ENCODE measurements at places on chromosomes 5 and 9. TPM values are rescaled to one million over a fixed set of nuclear protein-coding genes. Genes with fewer than 3 reads are reported as not detected.

The LHX6 gene
- polyA plus RNA-seq = 23.5 TPM

The FOXD4L4 gene
- not detected for polyA plus RNA-seq

The SPATA31C1 gene
- 0.07 TPM for polyA plus RNA-seq

The PFN3 gene
- polyA plus RNA-seq = not detected

The HAVCR1 gene
- polyA plus RNA-seq = 0.23 TPM

The SLC31A2 gene
- polyA plus RNA-seq = 2.9 TPM

- DNase-seq = no peak
Observed at GRCh38 chr5:14615365-14615764, 33.8 kb downstream of the OTULINL start.

- DNase-seq = no peak
Observed at GRCh38 chr9:75869236-75869635, 21.2 kb upstream of the PCSK5 start.

DNA sequence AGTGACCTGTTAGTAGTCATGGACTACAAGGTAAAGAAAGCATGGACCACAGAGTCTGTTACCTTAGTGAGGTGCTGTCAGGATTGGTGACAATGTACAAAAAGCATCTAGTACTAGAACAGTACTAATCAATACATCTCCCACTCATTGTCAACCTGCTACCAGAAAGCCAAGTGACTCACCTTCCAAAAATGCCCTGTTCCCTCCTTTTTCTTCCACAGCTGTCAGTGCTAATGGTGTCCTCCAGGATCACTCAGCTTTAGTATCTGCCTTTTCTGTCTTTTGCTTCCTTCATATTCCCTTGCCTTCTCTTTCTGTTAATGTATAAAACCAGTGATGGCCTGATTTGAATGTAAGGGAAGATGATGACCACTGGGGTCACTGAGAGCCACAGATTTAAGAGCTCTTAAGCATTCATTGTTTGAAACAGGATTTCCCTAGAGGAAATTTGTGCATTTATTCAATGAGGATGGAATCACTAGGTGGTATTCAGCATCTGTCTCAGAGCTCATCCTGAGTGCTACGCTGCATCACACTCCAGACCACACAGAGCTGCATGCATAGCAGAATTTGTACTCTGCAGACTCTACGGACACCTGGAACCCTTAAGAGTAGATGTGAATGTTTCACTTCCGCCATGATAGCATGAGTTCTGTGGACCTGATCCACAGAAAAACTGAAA is 71.0 kb downstream of the SV2C start:
- no peak for DNase-seq

DNA sequence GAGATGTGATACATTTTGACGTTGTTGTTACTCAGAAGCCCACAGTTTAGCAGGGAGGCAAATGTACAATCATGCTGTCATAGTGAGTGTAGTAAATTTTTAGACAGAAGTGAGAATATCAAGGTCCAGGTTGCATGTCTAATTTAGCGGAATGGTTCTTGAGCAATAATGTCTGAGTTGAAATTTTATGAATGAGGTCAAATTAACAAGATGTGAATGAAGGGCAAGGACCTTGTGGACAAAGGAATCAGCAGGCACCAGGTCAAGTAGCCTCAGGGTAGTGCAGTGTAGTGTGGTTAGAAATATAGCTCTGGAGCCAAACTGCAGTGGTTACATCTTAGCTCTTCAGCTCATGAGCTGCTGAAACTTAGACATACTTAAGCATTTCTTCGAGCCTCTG is 36.2 kb downstream of the TNFSF8 start:
- no peak for DNase-seq

- no peak for DNase-seq
Observed at GRCh38 chr5:115372146-115372545, 75.7 kb upstream of the CCDC112 start.

DNA sequence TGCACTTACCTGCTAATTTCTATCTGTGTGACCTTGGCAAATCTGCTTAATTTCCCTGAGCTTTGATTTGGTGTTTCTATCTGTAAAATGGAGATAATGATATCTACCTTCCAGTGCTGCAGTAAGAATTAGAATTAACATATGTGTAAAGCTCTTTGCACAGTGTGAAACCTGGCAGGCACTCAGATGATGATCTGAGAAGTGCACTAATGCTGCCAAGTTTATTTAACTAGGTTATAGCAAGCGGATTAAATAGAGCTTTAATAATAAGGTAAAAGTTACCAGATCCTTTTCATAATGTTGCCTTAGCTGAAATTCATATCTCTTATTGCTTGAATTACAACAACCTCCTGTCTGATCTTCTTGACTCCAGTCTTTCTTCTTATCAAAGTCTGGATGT is 315.3 kb upstream of the CD180 start:
- no peak for DNase-seq

- no peak for DNase-seq
Observed at GRCh38 chr9:108271646-108272348, 584.0 kb downstream of the ACTL7B start.
